ENCODE measurements at places on chromosomes 3 and 15. TPM values are rescaled to one million over a fixed set of nuclear protein-coding genes. Genes with fewer than 3 reads are reported as not detected.

SAXO2 gene
- total RNA-seq, result not detected

FBXL22 gene
- total RNA-seq, result 0.34 TPM

JAGN1 gene
- total RNA-seq, result 37.3 TPM

CSPG4 gene
- total RNA-seq, result 268 TPM

Data from A375 (cell line).